Kidney epithelial cell (primary cell): ENCODE measurements at places on chromosomes 2 and 18. TPM values are rescaled to one million over a fixed set of nuclear protein-coding genes. Genes with fewer than 3 reads are reported as not detected.

DNA sequence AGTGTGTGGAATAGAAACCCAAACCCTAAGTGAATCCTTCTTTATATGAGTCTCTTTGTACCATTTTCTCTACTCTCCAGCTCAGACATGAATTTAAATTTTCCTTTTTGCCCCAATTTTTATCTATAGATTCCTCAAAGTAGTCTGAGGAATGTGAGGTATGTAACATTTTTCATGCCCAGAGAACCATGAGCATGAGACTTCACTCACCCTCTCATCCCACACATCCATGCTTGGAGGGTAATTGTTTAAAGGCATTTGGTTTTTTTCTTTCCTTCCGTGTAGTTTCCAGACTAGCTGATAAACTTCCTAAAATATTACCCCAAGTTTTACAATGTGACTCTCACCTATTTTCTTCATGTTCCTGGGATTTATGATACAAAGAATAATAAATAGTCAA, 2056.8 kb upstream of the CELF4 start:
- no peak for DNase-seq

DNA sequence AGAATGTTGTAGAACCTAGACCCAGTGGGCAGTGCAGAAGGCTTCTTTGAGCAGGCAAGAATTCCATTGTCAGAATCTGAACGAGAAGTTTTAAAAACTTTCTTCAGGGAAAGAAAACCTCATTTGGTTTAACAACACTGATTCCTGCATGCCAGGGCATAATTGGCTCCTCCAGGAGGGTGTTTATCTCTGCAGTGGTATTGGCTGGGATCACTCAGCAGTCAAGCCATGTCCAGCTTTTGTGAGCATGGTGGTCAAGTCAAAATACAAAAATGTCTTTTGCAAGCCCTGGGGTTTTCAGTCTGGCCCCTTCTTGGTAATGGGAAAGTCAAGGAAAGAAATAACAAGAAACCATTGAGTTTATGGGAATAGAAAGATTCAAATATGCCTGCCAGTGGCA, 28.3 kb downstream of the FHOD3 start:
- no peak for DNase-seq

DNA sequence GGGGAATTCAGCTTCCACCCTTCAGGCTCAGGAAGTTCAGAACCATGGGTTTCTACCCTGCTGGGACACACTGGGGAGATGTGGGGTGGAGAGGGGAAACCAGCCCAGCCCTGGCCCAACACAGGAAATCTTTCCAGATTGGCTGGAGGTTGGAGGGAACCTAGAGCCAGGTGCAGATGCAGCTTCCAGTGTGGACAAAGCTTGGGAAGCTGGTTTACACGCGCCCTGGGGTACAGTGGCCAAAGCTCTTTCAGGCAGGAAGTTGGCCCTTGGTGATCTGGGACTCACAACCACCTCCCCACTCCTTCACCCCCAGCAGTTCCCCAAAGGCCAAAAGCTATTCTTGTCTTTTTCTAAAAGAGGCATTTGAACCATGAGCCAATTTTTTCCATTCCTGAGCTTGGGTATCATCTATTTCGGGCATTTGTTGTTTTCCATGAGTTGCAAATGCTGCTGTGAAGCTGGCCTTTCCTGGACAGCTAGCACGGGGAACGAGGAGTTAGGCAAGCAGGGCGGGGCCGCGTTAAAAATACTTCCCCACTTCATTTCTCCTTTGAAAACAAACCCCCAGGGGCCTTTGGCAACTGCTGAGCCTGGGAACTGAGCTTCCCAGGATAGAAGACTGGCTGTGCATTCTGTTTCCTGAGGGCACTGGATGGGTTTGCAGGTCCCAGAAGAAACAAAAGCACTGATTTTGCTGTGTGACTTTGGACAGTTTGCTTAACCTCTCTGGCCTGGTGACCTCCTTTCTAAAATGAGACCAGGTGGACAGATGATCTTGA, 3.1 kb upstream of the ARID5A start:
- no peak for DNase-seq

TPO gene
- total RNA-seq, result not detected in 2 replicates

DNA sequence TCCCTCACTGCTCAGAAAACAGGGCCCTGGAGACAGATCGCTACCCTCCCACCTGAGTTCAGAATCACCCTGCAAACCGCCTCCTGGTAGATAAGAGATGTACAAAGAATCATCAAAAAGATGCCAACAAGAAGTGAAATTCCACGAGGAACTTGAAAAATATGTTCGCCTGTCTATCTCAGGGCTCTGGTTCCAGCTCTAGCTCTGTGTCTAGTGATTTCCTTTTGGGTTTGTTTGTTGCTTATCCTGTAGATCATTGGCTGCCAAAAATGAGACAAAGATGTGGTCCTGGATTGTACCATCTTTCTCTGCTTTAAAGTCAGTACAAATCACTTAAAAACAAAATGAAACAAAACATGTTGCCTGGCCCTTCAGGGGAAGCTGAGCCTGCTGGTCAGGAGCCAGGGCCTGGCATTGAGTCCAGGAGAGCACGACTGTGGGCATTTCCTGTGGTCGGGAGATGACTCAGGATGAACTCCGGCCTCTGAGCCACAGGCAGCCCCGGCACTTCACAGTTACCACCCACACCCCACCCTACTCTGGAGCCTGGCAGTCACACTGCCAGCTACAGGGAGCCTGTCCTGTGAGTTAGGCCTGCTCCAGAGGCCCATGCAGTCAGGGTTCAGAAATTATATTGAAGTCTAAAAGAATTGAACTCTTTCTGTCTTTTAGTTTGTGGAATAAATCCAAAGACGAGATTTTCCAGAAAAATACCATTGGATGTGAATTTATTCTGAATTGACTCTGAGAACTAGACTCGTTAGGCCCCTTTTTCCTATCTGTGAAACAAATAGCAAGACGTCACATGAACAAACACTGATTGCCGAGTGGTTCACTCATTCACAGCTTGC, 8.0 kb upstream of the ITGB6 start:
- peak; percentile 95 for DNase-seq

SULT1C2 gene
- total RNA-seq, result 8.4 and 10.4 TPM in 2 replicates

- no peak for DNase-seq
Observed at GRCh38 chr18:55910296-55910695, 322.3 kb upstream of the TCF4 start.

LPIN1 gene
- total RNA-seq, result 23.6 and 30.6 TPM in 2 replicates

TDRD15 gene
- total RNA-seq, result not detected in 2 replicates

ANKRD30BL gene
- 0.14 TPM in 1 of 2 replicates, not detected in the other for total RNA-seq

GRCh38 chr2:71923143-71923525, 224.5 kb downstream of the CYP26B1 start:
- DNase-seq, result no peak

GRCh38 chr2:81551040-81551634, 1246.6 kb upstream of the LRRTM1 start:
- DNase-seq, result no peak

TWIST2 gene
- total RNA-seq, result 1.8 and 4.2 TPM in 2 replicates

KIAA1328 gene
- total RNA-seq, result 5.8 and 6.0 TPM in 2 replicates

TRAPPC12 gene
- total RNA-seq, result 47.7 and 67.0 TPM in 2 replicates

- no peak for DNase-seq
Observed at GRCh38 chr2:18871430-18871829, 282.1 kb upstream of the NT5C1B start.

DNA sequence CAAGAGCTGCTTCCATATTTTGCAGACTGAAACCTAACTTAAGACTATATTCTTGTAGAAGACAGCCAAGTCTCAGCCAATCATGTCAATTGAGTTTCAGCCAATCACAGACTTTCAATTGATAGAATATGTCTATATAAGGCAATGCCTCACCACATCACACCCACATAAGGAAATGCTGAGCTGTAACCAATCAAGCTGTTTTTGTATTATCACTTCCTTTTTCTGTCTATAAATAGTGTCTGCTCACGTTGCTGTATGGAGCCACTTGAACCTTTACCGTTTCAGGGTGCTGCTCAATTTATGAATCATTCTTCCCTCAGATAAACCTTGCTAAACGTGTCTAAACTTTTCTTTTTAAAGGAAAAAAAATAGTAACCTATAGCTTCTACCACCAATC, 1554.4 kb upstream of the LRRTM1 start:
- DNase-seq, result no peak

ZNF516 gene
- total RNA-seq, result 48.2 and 56.1 TPM in 2 replicates

QPCT gene
- 35.4 and 43.2 TPM in 2 replicates for total RNA-seq

DNA sequence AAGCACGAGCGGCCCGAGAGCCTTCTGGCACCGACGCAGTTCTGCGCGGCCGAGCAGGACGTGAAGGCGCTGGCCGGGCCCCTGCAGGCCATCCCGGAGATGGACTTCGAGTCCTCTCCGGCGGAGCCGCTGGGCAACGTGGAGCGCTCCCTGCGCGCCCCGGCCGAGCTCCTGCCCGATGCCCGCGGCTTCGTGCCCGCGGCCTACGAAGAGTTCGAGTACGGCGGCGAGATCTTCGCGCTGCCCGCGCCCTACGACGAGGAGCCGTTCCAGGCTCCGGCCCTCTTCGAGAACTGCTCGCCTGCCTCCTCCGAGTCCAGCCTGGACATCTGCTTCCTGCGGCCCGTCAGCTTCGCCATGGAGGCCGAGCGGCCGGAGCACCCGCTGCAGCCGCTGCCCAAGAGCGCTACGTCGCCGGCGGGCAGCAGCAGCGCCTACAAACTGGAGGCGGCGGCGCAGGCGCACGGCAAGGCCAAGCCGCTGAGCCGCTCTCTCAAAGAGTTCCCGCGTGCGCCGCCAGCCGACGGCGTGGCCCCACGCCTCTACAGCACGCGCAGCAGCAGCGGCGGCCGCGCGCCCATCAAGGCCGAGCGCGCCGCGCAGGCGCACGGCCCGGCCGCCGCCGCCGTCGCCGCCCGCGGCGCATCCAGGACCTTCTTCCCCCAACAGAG, 70.4 kb downstream of the ARHGEF33 start:
- peak; percentile 47 for DNase-seq

ANKRD30B gene
- total RNA-seq, result 0.07 and 0.08 TPM in 2 replicates

DNA sequence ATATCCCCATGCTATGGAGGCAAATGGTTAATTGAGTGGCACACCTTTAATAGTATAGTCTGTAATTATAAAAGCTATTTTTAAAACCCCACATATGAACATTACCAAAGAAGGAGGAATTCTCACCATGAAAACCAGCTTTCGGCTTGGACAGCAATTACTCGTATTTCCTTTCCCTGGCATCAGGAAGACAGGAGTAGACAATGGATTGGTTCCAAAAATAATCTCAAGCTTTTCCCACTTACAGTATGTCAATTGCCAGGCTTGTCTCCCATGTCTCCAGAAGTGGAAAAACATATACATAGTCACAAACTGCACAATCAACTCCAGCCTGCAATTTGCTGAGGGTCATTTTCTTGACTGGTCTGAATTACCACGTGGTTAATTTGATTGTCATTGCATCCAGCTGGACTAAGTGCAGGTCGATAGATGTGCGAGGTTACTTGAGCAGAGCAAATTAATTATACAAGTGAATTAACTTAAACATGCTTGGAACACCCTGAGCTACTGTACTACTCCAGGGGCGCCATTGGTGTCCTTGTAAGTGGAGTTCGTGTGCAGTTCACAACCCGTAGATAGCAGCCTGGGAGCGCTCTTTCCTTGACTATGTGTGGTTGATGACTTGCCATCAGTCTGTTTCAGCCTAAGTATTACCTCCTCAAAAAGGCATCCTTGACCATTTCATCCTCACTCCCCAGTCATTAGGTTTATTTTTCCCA, 124.3 kb upstream of the PELI1 start:
- DNase-seq, result no peak

C2orf92 gene
- total RNA-seq, result 0.96 and 1.9 TPM in 2 replicates

- DNase-seq, result no peak
Observed at GRCh38 chr2:221704442-221704841, 132.3 kb upstream of the EPHA4 start.

DNA sequence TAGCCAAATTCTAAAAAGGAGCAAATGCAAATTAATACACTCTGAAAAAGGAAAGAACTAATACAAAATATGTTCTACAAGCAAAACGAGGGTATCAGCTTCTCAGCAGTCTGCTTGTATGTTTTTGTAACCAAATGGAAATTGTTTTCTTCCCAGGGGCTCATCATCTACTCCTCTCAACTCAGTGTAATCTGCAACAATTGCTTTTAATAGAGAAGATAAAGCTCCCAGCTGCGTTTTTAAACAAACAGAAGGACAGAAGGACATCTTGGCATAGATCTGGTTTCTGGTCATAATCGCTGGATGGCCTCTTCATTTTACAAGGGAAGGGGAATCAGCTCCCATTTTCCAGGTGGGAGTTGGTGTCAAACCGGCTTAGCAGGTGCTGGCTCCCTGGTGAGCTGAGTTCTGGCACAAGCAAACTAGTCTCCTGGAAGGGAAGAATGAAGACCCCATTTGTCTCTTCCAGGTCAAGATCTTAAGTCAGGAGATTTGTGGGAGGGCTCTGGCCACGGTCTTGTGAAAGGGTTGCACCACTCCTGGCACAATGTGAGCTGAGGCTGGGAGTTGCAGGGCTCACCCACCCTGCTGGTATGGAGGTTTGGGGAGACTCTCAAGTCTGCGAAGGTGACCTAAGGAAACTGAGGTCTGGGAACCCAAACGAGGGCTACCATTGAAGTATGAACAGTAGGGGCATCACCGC, 41.6 kb downstream of the NPPC start:
- DNase-seq, result no peak

GAL3ST2 gene
- not detected in 2 replicates for total RNA-seq

DCDC2C gene
- total RNA-seq, result not detected in 2 replicates

DNA sequence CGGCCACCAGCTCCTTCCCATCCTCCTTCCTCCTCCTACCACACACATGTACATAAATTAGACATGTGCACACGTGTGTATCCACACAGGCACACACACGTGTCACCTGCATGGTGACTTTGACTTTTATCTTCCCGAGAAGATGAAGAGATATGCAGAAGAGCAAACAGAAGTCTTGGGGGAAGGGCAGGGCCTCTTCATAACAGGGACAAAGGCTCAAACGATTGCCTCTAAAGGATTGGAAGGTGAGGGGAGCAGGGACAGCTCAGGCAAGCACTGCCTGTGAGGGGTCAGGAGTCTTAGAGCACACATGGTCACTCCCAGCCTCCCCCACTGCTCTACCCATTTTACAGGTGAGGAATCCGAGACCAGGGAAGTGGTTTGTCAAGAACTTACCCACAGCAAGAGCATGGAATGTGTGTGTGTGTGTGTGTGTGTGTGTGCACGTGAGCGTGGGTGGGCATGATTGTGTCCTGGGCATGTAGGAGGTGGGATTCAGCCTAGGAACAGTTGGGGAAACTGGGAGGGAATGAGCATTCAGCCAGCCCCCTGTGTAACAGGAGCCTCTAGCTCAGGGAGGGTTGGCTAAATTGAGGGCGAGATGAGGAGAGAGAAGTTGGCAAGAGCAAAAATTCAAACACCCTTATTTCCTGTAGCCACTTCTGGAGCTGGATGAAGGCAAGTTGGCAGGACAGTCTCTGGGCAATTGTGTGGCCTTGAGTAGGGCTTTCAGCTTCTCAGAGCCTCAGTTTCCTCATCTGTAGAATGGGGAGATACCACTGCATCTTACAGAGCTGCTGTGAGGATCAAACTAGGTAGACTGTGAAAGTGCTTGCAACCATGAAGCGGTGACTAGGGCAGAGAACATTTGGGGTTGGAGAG, 24.2 kb downstream of the CIB4 start:
- no peak for DNase-seq

- no peak for DNase-seq
Observed at GRCh38 chr2:9266711-9267110, 60.1 kb downstream of the ASAP2 start.

CETN1 gene
- not detected in 2 replicates for total RNA-seq

GRCh38 chr18:69680123-69680522, 267.6 kb downstream of the CD226 start:
- DNase-seq, result no peak

- no peak for DNase-seq
Observed at GRCh38 chr2:211085056-211085680, 528.8 kb downstream of the CPS1 start.

- DNase-seq, result no peak
Observed at GRCh38 chr2:173990970-173991819, 26.0 kb upstream of the SP3 start.

GRCh38 chr2:179036353-179036905, 13.5 kb downstream of the CCDC141 start:
- no peak for DNase-seq

RBMS1 gene
- 44.8 and 52.5 TPM in 2 replicates for total RNA-seq

CPS1 gene
- 1.2 and 3.8 TPM in 2 replicates for total RNA-seq

CABYR gene
- 5.1 and 5.5 TPM in 2 replicates for total RNA-seq
